ENCODE measurements at places on chromosomes 11 and 22.

DNA sequence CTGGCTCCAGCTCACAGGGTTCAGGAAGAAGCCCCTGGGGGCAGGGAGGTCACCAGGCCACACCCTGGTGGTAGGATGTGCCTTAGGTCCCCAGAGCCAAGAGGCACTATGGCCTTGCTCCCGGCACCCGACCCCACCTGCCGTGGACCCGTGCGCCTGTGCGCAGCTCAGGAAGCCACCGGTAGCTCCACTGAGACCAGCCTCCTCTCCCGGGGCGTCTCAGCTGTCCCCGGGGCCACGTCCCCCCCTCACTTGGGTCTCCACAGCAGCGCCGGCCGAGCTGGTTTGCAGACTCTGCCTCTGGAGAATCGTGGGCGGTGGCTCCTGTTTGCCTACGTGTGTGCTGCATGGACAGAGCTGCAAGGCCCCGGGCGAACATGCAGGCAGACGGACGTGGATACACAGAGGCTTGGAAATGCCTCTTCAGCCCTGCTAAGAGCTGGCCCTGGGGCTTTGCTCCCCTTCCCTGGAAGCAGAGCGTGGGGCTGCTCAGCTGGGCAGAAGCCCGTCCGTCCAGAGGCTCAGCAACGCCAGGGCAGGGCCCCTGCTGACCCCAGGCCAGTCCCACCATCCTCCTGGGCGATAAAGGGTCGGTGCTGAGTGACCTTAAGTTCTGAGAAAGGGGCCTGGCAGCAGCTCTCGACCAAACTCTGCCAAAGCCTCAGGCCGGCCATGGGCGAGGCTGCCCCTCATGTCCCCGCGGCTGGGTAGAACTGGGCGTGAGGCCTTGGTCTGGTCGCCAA is 15.3 kb upstream of the MUC5B start:
- no peak for DNase-seq

- no peak for DNase-seq
These were observed 412.5 kb upstream of the DDI1 start for GRCh38 chr11:103623933-103624332.

- DNase-seq, result no peak
These were observed 79.4 kb downstream of the PRR5L start for GRCh38 chr11:36375353-36376008.

DNA sequence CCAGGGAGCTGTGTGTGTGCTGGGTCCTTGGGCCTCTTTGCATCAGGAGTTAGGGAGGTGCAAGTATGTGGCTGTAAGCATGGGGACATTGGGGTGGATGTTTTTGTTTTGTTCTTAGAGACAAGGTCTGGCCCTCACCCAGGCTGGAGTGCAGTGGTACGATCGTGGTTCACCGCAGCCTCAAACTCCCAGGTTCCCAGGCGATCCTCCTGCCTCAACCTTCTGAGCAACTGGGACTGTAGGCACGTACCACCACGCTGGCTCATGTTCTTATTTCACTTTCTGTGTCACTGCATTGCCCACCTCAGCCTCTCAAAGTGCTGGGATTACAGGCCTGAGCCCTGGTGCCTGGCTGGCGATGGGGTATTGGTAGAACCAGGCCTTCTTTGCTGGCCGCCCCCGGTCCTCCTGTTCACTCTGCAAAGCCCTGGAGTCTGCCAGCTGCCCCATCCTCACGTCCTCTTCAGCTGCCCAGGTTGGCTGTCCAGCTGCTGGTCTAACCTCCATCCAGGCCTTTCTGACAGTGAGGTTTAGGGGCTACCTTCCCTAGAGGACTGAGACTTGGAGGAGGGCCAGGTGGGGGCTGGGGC is 851 bp upstream of the GRAMD4 start:
- DNase-seq, result no peak

- no peak for DNase-seq
These were observed 102.5 kb downstream of the TIMP3 start for GRCh38 chr22:32904044-32904443.

DNA sequence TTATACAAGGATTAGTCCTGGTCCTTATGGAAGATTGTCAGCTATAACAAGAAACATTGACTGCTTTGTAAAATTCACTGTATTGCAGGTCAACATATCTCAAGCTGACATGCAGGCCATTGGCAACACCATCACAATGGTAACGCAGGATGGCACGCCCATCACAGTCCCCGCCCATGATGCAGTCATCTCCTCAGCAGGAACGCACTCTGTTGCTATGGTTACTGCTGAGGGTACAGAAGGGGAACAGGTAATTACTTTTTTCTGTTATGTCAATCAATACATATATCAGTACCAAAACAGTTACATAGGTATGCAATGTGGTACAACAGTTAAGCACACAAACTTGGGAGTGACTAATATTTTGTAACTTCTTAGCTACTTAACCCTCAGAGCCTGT is 55.3 kb downstream of the ZNF143 start:
- no peak for DNase-seq

DNA sequence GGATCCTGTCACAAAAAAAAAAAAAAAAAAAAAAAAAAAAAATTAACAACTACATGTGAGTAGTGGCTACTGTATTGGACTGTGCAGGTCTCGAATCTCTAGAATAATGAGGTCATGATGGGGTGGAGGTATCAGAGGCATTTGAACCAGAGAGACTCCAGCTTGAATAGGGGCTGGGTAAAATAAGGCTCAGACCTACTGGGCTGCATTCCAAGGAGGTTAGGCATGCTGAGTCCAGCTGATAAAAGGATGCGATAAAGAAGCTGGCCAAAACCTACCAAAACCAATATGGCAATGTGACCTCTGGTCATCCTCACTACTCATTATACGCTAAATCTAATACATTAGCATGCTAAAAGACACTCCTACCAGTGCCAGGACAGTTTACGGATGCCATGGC is 5.9 kb upstream of the PACSIN3 start:
- no peak for DNase-seq

- no peak for DNase-seq
These were observed 44.7 kb downstream of the DNAJC24 start for GRCh38 chr11:31414338-31414737.

DNA sequence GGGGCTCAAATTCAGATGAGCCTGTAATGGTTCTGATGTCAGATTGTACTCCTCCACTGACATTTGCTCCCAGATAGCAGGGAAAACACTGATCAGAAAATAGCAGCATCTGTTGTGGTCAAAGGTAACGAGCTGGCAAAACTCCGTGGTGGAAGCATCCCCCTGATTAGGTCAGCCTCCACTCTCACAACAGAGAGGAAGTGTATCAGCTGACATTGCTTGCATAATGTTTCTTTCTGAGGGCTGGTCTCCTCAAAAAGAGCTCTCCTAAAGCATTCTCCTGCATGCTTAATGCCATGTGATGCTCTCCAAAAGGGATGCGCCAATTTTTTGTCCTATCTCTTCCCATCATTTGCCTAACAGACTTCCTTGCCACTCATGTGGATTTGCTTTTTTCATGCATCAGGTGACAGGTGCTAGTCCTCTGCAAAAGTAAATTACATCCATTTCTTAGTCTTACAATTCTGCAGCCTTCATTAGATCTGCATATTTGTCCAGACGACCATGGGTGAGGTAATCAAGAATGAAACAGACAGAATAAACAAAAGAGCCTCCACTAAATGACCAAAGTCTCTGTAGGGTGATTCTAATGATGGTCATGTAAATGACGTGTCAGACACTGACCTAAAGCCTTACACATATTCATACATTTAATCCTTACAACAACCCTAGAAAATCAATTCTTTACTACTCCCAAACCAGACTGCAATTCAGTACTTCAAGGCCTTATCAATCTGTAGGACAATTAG is 6.4 kb upstream of the TENM4 start:
- no peak for DNase-seq

GRCh38 chr11:1478011-1478410 is 8.6 kb downstream of the MOB2 start:
- DNase-seq, result no peak
